ENCODE measurements at places on chromosomes 3 and 15.

DNA sequence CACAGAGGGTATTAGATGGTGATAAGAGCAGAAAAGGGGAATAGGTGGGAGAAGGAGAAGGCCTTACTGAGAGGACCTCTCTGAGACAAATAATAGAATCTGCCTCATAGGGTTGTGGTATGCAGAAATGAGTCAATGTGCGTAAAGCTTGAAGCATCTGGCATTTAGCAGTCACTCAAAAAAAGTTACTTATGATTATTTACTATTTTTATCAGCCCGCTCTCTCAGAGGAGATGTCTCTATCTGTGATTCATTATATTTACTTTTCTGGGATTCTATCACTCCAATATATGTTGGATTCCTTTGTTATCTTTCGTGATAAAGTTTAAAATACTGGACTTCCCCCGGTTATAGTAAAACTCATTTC is 4.6 kb upstream of the TM4SF1 start:
- DNase-seq: no peak

DNA sequence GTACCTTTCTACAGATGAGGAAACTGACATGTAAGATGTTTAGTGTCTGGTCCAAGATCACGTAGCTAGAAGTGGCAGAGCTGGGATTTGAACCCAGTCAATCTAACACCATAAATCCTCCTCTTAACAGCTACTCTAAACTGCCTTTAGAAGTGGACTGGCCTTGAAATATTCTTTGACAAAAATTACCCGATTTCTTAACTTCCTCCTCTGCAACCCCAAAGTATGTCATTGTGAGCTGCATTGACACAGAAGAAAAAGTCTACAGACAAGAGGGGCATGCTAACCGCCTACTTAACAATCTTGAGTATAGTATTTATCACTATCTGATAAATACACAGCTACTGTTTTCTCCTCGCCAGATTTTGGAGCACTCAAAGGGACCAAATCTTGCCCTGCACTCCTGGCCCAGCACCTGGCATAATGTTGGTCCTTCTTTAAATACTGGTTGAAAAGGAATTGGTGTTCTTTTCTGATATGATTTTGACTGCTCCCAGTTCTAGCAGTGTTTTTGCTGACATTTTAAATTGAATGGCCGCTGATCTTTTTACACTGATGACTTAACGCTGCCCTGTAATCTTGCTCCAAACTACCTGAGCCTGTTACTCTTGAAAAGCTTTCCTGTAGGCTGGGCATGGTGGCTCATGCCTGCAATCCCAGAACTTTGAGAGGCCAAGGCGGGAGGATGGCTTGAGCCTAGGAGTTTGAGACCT is 36.9 kb downstream of the ITPR1 start:
- no peak for DNase-seq

DNA sequence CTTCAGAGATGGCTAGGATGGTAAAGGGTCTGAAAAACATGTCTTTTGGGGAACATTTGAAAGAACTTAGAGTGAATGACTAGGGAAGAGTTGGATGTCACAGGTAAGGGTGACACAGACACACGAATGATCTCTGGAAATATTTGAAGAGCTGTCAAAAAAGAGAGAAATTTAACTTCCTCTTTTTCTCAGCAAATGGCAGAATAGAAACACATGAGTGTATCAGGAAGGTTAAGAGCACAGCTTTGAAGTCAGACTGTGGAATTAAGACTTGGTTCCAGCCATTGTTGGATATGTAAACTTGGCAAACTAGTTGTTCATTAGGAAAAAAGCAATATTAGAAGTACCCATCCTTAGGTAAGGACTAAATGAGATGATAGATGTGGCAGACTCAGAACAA is 117.7 kb downstream of the IMPG2 start:
- no peak for DNase-seq

DNA sequence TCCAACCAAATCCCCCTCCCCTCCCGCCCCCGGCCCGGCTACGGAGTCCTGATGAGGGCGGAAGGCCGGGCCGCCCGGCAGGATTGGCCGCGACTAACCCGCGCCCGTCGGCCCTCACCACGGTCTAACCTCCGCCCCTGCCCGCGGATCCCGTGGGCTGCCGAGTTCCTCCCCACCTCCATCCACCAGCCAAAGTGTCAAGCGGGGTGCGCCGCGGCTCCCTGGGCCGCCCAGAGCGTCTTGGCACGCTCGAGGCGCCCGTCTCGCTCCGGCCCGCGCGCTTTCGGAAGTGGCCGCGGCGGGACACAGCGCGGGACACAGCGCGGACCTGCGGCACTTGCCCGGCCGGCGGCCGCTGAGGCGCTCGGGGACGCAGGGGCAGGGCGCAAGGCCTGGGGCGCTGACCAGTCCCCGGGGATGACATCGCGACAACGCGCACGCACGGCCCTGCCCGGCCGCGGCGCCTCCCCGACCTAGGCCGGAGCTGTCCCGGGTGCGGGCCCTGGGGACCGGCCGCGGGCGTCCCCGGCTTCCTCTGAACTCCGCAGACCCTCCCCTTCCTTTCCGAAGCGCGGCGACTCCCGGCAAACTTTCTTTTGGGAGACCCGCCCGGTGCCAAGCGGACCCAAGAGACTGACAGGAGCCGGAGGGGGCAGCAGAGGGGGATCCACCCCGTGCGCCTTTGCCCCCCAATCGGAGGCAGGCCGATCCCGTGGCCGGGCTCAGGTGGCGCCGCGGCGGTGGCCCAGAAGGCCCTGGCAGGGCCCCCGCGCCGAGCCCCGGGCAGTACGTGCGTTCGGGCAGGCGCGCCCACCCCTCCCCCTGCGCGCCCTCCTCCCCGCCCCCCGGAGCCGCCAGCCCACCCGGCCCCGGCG is 112.8 kb upstream of the ICE2 start:
- DNase-seq: peak; percentile 47

- no peak for DNase-seq
These were observed 87.1 kb downstream of the ARNT2 start for GRCh38 chr15:80491163-80491847.

DNA sequence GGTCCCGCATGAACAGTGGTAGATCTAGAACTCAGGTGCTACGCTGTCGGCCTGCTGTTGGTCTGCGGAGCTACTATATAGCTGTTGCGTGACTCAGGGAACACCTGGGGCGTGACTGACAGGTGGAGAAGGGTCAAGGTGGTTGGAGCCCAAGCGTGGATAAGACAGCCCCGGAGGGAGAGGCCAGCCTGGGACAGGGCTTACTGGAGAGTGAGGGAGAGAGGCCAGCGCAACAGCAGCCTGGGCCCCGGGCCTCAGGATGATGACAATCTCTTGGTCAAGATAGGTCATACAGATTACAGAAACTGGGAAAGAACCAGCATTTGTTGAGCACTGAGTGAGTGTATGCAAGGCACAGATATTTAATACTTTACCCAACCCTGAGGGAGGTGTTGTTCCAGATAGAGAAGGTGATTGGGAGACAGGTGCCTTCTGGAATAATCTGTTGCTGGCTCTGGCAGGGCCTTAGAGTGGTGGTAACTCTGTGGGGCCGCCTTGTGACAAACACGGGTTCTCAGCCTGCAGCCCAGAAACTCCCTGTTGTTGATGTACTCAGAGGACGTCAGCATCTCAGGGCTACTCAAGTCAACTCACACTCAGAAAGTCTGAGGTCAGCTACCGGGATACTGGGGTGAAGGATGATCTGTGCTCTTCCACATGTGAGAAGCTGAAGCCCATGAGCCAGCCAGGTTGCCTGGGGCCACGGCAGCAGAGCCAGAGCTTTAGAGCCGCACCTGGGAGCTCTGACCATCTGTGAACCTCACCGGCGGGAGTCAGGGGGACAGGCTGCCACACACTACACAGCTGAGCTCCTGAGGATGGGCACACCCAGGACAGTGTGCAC is 265.4 kb upstream of the HES1 start:
- DNase-seq: no peak

- DNase-seq: no peak
These were observed 241.1 kb upstream of the ICE2 start for GRCh38 chr15:60720086-60720485.

DNA sequence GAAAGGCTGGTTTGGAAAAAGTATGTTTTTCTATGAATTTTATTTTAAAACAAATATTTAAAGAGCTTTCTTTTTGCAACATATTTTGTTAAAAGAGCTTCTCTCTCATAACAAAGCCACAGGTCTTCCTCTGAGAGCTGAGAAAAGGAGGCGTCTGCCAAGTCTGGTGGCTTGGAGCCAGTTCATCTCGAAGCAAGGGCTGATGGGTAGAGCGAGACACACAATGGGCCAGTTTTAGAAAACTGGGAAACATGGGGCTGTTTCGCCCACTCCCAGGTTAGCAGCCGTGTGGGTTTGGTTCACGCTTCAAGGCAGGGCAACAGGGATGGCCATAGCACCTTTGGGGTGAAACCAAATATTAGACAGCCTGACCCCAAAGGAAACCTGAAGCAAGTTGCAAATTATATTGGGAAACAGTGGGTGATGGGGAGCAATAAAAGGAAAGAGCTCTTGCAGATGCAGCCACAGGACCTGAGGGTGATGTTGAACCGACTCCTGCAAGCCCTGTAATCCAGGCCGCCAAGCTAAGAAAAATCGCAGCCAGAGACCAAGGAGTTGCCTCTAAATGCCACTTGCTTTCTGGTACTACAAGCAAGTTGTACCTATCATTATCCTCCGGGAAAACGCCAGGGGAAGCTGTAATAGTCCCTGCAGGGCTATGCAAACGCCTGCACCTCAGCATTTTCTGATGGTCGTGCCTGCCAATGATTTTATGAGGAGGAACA is 88.4 kb upstream of the GALNT15 start:
- DNase-seq: no peak

DNA sequence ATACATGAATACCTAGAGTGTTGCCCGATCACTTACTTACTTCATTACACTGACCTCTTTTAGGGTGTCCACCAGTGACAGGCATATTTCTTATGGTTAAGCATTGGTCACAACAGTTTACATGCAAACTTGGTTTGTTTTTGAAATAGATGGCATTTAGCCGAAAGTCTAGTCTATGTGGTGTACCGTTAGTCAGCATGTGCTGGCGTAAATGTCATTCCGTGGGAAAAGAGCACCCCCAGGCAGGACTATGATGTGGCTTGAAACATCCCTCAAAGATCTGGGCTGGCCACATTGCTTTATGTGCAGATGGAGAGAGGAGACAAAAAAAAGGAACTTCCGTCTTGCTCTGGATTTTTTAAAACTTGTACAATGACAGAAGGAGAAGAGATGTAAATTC is 357.0 kb upstream of the ICE2 start:
- DNase-seq: no peak

DNA sequence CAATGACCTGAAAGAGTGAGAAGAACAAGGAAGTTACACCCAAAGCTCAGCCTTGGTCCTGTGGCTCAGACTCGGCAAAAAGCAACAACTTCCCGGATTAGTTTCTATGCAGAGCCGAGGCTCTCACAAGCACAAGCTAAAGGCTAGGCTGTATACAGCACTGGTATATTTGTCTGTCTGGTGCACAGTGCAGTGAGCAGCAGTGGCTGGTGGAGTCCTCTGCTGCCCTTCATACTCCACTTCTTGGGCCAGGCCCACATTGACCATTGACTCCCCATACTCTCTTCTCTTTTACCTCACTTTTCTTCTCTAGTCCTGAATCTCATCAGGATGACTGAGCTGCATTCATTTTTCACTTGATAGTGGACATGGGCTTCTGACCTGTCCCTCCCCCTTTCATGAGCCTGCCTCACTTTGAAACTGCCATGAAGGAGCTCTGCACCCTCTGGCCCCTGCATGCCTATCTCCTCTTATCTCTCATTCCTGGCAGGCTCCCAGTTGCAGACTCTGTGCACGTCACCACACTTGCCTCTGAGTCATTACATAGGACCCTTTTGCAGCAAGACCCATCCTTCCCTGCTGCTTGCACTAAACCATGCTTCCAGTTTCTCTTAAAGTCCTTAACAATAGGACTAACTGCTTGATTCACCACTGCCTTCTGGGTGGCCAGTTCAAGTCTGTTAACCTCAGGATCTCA is 379.3 kb downstream of the NTRK3 start:
- peak; percentile 75 for DNase-seq

DNA sequence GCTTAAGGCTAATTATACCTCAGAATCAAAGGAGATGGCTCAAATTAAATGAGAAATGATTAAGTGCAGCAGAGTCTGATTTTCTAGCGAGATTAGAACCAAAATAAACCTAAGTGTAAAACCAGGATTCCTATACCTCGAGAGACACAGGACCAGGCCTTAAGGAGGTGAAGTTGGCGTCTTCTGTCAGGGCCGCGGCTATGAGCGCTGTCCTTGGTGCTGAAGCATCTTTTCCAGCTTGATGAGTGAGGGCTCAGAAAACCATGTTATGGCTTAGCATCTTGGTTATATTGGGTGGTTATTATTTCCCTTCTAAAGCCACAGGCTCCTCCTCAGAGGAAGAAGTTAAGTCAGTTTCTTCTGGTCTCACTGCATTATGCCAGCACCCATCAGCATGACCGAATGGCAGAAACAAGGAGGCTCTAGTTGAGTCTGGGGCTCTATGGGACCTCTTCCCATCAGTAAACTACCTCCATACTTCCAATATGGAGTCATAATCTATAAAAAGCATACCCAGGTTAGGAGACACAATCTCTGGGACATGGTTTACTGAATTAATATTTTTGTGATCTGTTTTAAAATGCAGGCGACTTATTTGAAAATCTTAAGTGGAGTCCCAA is 120.1 kb upstream of the NMNAT3 start:
- peak; percentile 62 for DNase-seq

GRCh38 chr15:35293353-35294130 is 208.4 kb upstream of the NANOGP8 start:
- DNase-seq: no peak

- DNase-seq: no peak
These were observed 46.9 kb upstream of the FGD5 start for GRCh38 chr3:14771593-14772497.

- DNase-seq: no peak
These were observed 17.1 kb upstream of the PLXND1 start for GRCh38 chr3:129623447-129624118.

DNA sequence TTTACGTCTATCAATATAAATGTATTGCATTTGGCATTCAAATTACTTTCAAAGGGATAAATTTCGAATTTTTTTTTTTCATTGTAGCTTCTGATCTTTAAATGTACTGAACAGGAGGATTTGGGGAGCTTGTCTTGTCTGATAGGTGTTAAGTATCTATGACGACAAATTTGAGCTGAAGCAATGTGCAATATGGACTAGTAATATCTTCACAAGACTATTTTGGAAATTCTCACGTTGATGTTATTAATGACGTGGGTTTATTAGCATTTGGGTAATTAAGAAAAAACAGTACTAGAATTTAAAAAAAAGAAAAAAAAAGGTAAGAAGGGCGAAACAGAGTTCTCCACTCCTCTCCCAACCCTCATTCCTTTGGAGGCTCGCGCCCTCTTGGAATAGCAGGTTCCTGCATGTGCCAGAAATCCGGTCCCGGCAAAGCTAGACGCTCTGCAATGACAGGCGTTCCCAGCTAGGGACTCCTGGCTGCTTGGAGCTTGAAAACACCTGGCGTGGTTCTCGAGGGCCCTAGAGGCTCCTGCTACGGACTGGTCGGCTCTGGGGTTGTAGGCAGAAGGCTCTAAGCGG is 648 bp upstream of the P2RY1 start:
- DNase-seq: no peak

GRCh38 chr3:45042162-45042561 is 16.1 kb downstream of the CLEC3B start:
- no peak for DNase-seq

- DNase-seq: peak; percentile 8
These were observed 216.4 kb downstream of the DPH6 start for GRCh38 chr15:35329521-35329961.

Data from muscle of back (tissue), 13 donors.